ENCODE measurements at places on chromosomes 7 and 10.

DNA sequence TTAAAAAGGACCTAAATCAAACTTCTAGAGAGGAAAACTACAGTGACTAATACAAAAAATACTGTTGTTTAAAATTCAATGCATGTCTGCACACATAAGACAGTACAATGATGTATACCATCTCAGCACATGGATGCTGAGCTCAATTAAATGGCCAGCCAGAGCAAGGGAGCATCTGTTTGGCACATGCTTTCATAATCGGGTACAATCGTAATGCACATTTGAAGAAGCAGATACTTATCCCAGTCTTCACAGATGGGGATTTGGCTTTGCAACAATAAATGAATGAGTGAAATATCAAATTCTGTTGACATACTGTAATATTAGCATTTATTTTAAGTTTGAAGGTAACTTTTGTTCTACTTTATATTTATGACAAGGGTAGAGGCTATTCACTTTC, 187.8 kb downstream of the CRPPA start:
- DNase-seq = no peak

DNA sequence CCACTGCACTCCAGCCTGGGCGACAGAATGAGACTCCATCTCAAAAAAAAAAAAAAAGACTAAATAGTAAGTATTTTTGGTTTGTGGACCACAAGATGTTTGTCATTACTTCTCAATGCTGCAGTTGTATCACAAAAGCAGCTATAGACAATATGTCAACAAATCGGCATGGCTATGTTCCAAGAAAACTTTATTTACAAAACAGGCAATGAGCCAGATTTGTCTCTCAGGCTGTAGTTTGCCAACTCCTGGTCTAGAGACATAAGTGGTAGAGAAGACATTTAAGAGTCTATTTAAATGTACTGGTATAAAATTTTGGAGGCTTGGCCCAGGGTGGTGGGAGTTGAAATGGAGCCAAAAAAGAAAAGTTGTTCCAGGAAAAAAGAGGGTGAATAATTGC, 185.8 kb downstream of the SORCS1 start:
- DNase-seq = no peak

DNA sequence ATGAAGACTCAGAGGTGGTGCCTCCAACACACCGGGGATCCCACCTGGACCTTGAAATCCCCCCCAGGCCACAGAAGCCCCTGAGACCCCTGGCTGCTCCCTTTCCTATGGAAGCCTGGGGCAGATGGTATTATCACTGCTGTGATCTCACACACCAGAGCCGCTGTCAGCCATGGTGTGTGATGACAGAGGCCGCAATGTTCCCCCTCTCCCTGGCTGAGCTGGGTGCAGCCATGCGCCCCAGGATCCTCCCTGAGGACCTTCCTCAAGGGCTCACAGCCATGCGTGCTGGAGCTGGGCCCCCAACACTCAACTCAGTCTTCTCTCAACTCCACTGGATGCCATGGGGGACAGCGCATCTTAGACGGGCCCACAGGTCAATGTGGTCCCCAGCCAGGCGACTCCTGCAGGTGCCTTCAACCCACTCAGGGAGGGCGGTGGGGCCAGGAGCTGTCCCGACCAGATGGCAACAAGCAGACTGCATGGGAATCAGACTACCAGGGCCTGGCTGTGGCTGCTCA, 44.9 kb downstream of the VIPR2 start:
- DNase-seq = no peak

- DNase-seq = no peak
Measured at GRCh38 chr10:90930971-90931871, 10.3 kb upstream of the ANKRD1 start.

GRCh38 chr7:157475601-157476000, 138.8 kb downstream of the DNAJB6 start:
- DNase-seq = no peak

- DNase-seq = no peak
Measured at GRCh38 chr10:71838264-71839211, 12.5 kb downstream of the PSAP start.

DNA sequence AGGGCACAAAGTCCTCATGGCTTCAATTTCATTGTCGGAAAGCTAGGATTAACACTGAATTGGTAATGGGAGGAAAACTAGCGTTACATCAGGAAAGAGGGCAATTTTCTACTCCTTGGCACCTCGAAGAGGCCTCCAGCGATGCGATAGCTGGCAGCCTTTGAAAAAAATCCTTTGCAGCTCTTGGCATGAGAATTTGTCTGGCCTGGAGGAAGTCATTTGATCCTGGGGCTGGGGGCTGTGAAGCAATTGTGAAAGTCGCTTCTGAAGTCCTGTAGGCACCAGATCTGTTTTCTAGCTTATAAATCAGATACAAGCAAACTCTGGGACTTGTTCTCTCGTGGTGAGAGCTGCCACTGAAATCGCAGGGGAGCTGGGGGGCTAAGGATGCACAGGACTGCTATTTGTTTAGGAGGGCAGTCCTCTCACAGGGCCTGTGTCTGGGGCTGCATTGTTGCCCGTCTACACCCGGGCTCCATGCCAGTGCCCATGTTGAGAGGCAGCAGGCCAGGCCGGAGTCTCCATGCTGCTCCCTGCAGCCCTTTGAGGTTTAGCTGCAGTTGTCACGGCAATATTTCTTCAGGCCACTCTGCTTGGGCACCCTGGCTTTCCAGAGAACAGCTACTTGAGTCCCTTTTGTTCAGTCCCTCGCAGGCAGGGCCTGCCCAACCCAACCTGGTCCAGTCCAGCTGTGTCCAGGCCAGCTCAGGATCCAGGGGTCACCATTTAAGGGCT, 206.8 kb upstream of the LYZL1 start:
- DNase-seq = no peak

DNA sequence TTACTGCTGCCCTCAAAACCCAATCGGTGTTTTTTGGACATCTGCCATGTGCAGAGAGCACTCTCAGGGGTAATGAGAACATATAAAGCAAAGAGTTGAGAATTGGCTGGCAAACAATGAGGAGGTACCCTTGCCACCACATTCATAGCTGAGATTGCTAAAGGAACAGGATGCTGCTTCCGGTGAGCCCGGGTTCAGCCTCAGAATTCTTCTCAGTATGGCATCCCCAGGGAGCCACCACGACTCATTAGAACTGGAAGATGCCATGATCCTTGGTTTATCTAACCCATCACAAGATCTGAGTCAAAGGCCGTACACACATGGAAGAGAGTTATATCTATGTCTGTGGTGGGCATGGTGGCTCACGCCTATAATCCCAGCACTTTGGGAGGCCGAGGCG, 174.4 kb downstream of the ARID5B start:
- DNase-seq = no peak

GRCh38 chr7:101567230-101567629, 61.9 kb downstream of the MYL10 start:
- no peak for DNase-seq

DNA sequence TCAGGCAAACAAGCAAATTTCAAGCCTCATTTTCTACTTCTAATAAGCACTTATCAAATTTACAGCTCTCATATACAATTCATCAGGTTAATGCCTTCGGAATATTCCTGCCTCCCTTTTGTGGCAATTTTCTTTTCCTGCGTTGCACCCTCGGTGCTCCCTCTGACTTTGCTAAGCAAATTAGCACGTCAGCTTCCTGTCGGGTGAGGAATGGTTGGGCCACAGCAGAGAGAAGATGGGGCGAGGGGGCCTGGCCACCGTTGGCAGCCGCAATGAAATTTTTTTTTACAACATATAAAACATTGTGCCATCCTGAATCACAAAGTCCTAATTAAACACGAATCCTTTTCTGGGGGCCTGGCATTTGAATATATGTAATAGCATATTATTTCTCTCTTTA, 28.1 kb downstream of the ELFN1 start:
- DNase-seq = no peak

DNA sequence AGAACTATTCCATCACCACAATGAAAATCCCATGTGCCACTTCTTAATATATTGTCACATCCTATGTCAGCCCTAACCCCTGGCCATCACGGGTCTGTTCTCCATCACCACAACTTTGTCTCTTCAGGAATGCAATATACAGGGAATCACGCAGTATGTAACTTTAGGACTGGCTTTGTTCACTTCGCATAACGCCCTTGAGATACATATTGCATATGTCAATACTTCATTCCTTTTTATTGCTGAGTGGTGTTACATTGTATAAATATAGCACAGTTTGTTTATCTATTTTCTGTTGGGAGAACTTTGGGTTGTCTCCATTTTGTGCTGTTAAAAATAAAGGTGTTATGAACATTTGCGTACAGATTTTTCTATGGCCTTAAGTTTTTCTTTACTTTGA, 195.4 kb upstream of the ZMIZ1 start:
- no peak for DNase-seq

DNA sequence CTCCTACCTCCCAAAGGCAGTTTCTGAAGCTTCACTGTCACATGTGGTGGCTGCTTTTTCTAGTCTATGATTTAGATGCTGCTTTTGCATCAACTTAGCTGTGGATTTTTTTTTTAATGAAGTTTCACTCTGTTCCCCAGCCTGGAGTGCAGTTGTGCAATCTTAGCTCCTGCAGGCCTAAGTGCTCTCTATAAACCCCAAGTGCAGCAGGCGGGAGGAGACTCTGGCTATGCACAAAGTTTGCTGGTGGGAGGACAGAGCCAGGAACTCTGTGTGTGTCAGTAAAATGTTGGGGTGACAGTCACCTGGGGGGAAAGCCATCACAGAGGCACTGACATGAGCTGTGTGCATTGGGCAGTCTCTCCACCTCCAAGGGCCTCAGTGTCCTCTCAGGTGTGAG, 138.8 kb upstream of the FAM20C start:
- DNase-seq = no peak

DNA sequence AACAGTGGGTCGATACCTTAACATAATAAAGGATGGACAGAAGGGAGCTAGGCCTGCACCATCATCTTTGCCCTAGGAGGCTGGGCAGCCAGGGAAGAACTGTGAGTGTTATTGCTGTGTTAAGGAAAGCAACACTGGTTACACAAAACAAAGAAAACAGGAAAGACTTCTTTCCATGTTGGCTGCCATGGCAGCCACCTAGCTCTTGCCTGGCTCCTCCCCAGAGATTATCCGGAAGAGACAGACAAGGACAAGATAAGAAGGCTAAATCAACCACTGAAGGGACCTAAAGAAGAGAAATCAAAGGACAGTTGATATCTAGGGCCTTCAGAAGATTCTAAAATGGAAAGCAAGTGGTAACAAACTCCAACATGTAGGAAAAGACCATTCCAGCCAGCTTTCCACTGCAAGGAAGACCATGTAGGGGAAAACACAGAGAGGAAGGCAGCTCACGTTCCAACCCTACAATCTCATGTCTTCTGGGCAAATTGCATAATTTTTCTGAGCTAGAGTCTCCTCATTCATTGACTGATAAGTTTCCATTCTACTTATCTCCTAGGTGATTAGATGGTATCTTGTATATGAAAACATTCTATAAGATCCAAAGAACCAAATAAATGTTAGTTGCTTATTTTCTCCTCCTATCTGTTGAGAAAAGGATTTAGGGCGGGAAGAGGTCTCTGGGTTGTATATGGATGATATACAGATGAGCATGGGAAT, 51.2 kb downstream of the SP8 start:
- DNase-seq = no peak

GRCh38 chr10:24382045-24382444, 173.1 kb downstream of the KIAA1217 start:
- DNase-seq = no peak

- no peak for DNase-seq
Measured at GRCh38 chr10:116665541-116666125, 44.9 kb downstream of the PNLIPRP2 start.

GRCh38 chr7:29748286-29749099, 57.8 kb upstream of the WIPF3 start:
- DNase-seq = no peak

- DNase-seq = no peak
Measured at GRCh38 chr7:22658031-22658430, 69.0 kb upstream of the IL6 start.

DNA sequence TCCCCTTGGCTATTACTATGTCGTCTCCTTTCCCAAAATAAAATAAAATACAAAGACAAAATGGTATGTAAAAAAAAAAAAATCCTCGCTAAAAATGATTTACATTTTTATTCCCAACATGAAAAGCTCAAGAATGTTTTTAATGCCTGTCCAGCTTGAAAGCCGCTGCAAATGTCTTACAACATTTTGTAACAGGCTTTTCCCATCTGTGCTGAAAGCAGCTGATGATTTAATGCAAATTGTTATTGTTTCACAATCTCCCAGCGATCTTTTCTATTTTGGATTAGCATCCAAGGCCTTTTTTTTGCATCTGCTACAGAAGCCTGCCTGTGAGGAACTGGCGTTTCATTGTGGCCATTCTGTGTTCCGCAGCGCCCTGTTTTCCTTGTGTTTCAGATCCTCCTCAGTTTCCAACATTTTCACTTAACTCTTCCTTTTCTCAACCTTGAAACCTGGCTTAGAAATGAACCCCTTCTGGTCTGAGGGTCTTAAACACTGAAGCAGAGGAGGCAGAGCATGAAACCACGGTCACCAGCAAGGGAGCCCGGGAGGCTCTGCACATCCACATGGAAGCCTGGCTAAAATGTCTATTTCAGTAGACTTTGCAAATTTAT, 712.1 kb downstream of the PARD3 start:
- no peak for DNase-seq

- DNase-seq = peak; percentile 30
Measured at GRCh38 chr10:101141616-101142532, 10.8 kb downstream of the TLX1 start.

Measured in cerebellar nuclear complex (tissue), 1 donor.